Adrenal gland (tissue), 19 donors: ENCODE measurements at places on chromosomes 1 and 21. TPM values are rescaled to one million over a fixed set of nuclear protein-coding genes. Genes with fewer than 3 reads are reported as not detected.

Gene BSND
- not detected for polyA plus RNA-seq

Gene TRIM58
- 0.10 TPM for polyA plus RNA-seq

Gene RIPPLY3
- 0.40 TPM for polyA plus RNA-seq

Gene ANGPTL3
- not detected for polyA plus RNA-seq

Gene WNT4
- polyA plus RNA-seq: 13.6 TPM

Gene FOXD2
- polyA plus RNA-seq: 0.31 TPM

Gene TRABD2B
- 0.35 TPM for polyA plus RNA-seq

Gene BARHL2
- not detected for polyA plus RNA-seq

Gene OXCT2
- 0.71 TPM for polyA plus RNA-seq

Gene MOB3C
- 10.6 TPM for polyA plus RNA-seq

Gene CCDC185
- not detected for polyA plus RNA-seq

Gene CFAP126
- polyA plus RNA-seq: 0.29 TPM

Gene BRINP2
- polyA plus RNA-seq: 22.7 TPM

Gene FYB2
- not detected for polyA plus RNA-seq

Gene MNDA
- 5.2 TPM for polyA plus RNA-seq

Gene RAB3B
- 1.2 TPM for polyA plus RNA-seq

Gene SLC5A9
- 0.56 TPM for polyA plus RNA-seq

Gene KRTAP11-1
- polyA plus RNA-seq: not detected

Gene EYA3
- polyA plus RNA-seq: 4.7 TPM

Gene ALX3
- 0.07 TPM for polyA plus RNA-seq

Gene RBBP4
- polyA plus RNA-seq: 177 TPM

Gene SV2A
- polyA plus RNA-seq: 24.1 TPM

Gene DCST1
- not detected for polyA plus RNA-seq

Gene CYP4A11
- polyA plus RNA-seq: not detected

Gene NR0B2
- 7.6 TPM for polyA plus RNA-seq
